ENCODE measurements at places on chromosomes 4 and X.

DNA sequence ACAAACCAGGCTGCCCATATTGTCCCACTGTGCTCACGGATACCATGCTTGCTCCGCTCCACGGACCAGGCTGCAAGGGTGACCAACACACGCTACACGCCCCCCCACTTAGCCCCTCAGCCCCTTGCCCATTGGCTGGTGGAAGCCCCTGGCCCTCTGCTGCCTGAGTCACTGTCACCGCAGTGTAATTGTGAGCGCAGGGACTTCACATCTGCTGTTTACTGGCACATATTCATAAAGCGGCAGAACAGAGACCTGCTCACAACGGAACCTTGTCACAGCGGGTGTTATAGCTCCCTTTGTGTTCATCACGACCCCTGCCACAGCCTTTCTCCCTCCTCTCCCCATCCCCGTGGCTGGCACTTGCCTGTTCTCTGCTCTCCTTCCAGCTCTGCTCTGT lies 83.7 kb downstream of the PSAPL1 start:
- DNase-seq, result no peak

GRCh38 chr4:72410158-72410557 lies 158.9 kb downstream of the ADAMTS3 start:
- DNase-seq, result no peak

DNA sequence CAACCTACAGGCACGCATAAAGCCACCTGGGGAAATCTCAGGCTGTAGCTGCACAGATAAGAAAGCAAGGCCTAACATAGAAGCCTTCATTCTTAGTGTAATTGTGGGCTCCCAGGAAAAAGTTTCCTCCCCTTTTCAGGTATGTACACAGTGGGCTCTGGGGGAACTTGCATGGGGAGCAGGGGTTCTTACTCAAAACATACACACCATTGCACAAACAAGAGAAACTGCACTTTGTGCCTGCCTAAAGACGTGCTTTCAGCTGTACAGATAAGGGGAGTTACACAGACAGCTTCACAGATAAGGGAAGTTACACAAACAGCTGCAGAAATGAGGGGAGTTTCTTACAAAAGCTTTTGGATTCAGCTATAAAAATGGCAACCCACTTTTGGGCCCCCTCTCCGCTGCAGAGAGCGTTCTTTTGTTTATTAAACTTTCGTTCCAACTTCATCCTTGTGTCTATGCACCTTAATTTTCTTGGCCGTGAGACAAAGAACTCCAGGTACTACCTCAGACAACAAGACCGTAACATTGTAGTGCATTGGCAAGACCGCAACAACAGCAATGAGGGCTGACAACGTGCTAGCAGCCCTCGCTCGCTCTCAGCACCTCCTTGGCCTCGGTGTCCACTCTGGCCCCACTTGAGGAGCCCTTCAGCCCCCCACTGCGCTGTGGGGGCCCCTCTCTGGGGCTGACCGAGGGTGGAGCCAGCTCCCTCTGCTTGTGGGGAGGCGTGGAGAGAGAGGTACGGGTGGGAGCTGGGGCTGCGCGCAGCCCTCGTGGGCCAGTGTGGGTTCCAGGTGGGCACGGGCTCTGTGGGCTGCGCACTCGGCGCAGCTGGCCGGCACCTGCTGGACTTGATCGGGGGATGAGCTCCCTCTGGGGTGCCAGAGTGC lies 317.5 kb downstream of the RAPGEF2 start:
- DNase-seq, result no peak

- no peak for DNase-seq
These were observed 4.2 kb upstream of the NDST4 start for GRCh38 chr4:115117651-115118050.

DNA sequence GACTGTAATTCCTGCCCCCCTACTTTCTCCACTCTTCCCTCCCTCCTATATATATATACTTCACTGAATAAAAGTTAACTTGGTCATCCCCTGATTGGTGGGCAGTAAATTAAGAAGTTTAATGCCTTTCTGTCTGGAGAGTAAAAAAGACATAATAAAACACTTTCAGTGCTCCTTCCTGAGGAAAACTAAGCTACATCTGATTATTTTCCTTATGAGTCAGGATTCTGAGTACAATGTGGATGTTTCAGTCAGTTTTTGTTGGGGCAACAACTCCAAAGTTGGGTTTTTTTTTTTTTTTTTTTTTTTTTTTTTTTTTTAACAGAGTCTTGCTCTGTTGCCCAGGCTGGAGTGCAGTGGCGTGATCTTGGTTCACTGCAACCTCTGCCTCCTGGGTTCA lies 22.0 kb upstream of the SUPT20HL2 start:
- no peak for DNase-seq

- no peak for DNase-seq
These were observed 8.1 kb downstream of the RASL11B start for GRCh38 chr4:52870225-52870624.

- peak; percentile 56 for DNase-seq
These were observed 5.5 kb downstream of the TMEM131L start for GRCh38 chr4:153471698-153472093.

- DNase-seq, result no peak
These were observed 24.9 kb downstream of the RHOH start for GRCh38 chr4:40221744-40222143.

DNA sequence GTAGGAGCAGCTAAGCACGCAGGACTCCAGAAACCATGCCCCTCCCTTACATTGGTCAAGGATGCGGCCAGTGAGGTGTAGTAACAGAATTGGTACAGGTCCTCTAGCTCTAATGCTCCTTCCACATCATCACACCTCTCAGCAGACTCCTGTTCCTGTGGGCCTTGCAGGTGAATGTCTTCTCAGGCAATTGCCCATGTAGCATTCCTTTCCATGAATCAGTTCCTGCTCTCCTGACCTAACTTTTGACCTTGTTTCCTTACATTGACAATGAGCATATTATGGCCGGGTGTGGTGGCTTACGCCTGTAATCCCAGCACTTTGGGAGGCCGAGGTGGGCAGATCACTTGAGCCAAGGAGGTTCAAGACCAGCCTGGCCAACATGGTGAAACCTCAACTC lies 31.3 kb downstream of the MAP7D3 start:
- DNase-seq, result no peak

- DNase-seq, result peak; percentile 86
These were observed 135.5 kb downstream of the AFAP1 start for GRCh38 chr4:7803992-7804755.

DNA sequence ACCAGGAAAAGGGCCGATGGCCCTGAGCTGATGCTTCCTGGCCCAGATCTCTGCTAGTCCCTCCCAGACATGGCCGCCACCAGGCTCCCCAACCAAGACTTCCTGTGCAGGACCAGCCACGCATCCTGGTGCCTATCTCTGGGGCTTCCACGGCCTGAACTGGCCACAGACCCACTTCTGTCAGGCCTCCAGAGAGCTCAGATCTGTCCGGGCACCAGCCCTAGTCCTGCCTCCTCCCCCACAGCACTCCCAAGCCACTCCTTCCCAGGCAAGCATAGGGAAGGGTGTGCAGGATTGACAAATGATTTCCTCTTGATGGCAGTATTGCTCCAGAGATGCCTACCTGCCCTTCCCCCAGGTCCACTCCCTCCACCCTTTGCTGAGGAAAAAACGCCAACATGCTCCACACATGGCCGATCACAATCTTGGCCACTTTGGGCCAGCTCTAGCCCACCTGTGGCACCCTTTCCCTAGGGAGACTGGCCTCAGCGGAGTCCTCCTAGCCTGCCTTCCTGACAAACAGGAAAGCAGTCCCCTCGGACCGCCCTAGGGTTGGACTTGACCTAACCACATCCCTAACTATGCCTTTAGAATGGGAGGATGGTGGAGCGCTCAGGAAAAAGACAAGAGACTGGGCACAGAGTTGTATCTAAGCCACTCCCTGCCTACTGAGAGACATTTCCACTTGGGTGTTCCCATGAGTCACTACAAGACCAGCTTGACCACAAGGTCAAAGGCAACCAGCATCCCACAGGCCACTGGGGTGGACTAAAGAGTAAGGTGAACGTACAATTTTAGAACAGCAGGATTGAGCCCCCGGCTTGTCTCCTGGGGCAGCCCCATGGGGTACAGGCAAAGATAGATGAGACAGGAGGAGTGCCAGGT lies 277.5 kb upstream of the AGTR2 start:
- no peak for DNase-seq

DNA sequence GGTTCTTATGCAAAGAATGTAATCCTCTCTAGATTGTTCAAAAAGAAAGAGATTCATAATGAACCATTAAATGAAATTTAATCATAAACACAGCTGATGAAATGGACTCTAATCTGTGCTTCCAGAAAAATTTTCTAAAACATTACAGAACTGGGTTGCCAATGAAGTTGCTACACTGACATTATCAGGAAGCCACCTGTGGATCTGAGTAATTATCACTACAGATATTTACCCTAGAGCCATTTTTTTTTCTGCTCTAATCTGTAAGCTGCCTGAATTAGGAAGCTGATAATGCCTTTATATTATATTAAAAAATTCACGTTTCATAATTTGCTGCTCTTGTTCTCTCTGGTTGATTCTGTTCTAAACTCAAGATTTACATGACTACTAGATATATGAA lies 380.1 kb downstream of the GRIA2 start:
- no peak for DNase-seq

DNA sequence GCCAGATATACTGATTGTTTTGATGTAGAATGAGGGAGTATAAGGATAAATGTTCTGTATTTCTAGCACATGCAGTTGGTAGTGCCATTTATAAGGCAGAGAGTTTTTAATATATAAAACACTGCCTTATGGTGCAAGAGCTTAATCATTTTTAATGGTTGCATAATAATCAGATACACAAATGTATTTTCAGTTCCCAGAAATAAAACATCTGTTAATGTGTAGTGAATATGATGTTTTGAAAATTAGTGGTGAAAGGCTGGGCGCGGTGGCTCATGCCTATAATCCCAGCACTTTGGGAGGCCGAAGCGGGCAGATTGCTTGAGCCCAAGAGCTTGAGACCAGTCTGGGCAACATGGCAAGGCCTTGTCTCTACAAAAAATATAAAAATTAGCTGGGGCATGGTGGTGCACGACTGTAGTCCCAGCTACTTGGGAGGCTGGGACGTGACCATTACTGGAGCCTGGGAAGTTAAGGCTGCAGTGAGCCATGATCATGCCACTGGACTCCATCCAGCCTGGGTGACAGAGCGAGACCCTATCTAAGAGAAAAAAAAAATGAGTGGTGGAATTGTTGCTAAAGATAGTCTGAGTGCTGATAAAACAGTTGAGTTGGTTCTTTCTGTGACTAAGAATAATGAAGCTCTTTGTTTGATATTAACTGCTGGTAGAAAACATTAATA lies 29.3 kb downstream of the CLCN3 start:
- no peak for DNase-seq

GRCh38 chrX:37776283-37776986 lies 3.4 kb upstream of the CYBB start:
- no peak for DNase-seq

DNA sequence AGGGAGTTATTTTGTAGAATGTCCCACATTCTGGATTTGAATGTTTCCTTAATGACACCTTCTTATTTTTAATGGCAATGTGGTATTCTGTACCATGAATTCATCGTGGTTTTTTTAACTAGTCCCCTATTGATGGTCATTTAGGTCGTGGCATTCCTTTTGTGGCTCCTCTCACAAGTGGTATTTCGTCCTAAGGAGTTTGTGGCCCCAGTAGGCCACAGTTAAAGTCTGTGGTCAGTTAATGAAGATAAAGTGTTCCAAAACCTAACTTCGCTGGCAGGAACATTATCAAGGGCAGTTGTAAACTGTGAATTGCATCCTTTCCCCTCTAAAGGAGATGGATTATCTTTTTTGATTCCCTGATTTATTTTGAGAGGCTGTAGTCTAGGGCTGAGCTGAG lies 133.2 kb downstream of the TMEM164 start:
- DNase-seq, result no peak

DNA sequence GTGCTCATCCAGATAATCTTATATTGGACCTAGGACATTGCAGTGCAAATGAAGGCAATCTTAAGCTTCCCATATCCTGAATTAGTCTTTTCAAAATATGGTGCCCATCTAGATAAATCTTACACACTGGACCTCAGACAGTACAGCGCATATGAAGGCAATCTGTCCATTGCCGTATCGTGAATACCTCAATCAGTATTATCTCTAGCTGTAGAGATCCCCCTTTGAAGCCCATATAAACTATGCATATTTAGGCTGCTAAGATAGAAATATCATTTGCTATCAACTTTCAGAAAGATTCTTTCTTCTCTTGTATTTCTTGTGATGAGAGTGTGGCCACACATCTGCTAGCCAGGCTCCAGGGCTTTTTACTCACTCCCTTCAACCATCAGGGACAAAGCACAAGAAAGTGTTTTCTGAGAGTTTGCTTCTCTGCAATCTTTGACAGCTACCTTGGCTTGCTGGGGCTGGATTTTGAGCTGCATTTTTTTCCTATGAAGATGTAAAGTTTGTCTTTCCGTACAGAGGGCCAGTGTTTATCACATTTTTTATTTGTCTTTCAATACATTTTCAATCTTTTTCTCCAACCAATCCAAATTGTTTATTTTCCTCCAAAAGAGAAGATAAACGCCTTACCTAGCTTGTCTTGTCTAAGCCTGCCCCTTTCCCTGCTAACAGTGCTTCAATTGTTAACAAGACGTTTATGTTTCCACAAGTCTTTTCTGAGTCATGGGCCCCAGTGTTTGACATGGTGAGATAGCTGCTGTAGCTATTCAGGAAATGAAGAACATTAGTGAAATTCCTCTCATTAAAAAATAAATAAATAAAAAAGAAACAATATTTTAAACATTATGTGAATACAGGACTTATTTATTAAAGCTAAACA lies 57.6 kb upstream of the FAT1 start:
- DNase-seq, result no peak

DNA sequence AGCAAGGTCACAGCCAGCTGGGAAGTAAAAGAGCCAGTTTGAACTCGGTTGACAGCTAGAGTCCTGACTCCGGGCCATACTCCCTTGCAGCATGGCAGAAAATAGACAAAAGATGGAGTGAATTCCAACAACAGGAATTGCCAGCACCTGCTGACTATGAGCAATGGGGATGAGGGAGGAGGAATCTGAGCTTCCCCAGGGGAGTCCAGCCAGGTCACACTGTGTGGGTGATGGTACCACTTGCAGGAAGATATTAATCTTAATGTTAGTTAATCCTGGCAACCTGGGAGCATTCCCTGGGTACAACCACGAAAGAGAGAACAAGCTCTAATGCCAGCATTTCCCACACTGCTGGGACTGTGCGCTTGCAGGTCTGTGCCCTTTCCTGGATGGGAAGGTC lies 48.1 kb upstream of the S100G start:
- no peak for DNase-seq

- no peak for DNase-seq
These were observed 82.2 kb upstream of the MAGEA10 start for GRCh38 chrX:152220606-152221005.

DNA sequence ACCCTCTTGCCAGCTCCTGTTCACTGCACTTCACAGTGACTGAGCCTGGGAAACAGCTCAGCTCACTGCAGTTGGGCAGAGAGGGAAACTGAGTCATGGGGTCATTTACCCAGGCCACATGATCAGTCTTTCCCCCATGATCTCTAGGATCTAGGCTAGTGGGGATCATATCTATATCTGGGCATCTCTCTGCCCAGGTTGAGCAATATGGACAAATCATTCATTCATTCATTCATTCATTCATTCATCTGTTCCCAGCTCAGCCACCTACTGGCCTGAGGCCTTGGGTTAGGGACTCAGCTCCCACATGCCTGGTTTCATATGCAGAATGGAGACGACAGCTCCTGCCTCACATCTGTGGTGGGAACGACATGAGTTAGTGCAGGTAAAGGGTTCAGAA lies 45.3 kb upstream of the HMX1 start:
- DNase-seq, result no peak

GRCh38 chr4:8534129-8534528 lies 46.1 kb upstream of the GPR78 start:
- no peak for DNase-seq

- no peak for DNase-seq
These were observed at the start of gene KLHL4 for GRCh38 chrX:87517571-87518141. Gene KLHL4 (plus strand): TSS chrX:87517802. CDS start chrX:87517894, 92 bp downstream.

- DNase-seq, result no peak
These were observed 25.3 kb upstream of the CYBB start for GRCh38 chrX:37754516-37754915.

Data from activated naive CD4-positive, alpha-beta T cell treated with Interleukin-2 at 50 U/mL for 16 hours (primary cell).